ENCODE measurements at places on chromosomes 13 and 19.

GRCh38 chr13:98141509-98142379 is 1.1 kb upstream of the FARP1 start:
- no peak for DNase-seq

DNA sequence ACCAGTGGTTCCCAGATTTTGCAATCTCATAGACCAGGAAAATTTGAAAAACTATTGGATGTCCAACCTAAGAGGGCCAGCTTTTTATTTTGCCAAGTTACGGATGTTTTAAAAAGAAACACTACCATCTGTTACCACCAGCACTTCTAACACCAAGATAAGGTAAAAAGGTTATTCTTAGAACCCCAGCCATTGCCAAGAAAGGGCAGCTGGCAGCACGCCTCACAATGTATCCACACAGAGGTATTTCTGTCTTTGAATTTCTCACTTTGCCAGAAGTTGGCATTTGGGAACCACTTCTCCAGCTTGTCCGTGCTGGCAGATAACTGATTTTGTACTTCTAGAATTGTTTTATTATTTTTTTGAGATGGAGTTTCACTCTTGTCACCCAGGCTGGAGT is 28.7 kb downstream of the CAPN12 start:
- DNase-seq: no peak

- peak; percentile 16 for DNase-seq
Measured at GRCh38 chr13:110944121-110944967, 29.5 kb upstream of the ANKRD10 start.

GRCh38 chr19:35350591-35350990 is 2.9 kb downstream of the FFAR1 start:
- DNase-seq: no peak

DNA sequence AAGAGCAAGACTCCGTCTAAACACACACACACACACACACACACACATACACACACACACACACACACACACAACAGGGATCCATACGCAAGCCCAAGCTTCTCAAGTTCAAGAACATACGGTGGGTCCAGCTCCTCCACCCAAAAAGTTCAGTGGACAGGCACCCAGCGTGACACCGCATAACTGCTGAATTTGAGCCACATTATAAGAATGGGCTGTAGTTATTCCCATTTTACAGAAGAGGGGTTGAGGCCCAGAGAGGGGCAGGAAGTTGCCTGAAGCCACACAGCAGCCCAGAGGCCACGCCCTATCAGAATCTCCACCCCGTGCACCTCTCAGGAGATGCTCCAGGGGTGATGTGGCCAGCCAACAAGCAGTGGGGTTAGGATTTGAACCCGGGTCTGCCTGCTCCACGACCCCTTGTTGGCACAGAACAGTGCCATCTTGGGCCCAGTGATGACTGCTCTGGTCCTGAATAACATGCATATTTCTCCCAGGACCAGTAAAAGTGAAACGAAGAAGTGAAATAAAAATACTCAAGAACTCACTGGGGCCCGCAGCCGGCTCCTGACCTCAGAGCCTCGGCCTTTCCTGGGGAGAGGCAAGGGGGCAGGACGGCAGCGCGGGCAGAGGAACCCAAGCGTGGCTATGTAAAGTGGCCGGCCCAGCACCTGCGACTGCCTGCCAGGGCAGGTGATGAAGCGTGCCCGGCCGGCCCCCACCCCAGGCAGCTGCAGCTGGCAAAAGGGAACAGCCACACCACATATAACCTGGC is 61.9 kb downstream of the AP1M1 start:
- DNase-seq: peak; percentile 71

- no peak for DNase-seq
Measured at GRCh38 chr13:65868099-65868498, 1362.0 kb downstream of the PCDH9 start.

DNA sequence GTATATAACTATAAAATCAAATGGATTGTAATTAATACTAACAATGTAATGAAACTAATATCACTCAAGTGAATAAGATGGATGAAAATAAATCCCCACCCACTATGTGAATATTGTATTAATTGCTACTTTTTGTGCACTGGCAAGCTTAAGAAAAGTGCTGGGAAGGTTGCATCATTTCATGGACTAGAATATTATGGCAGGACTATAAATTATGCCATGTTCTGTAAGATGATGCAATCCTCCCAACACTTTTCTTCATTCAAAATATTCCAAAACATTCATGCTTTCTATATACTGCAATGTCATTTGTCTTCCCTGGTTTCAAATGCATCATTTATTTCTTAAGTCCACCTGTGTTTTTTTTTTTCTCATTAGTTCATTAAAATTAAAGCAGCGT is 457.6 kb upstream of the GPC6 start:
- DNase-seq: no peak

DNA sequence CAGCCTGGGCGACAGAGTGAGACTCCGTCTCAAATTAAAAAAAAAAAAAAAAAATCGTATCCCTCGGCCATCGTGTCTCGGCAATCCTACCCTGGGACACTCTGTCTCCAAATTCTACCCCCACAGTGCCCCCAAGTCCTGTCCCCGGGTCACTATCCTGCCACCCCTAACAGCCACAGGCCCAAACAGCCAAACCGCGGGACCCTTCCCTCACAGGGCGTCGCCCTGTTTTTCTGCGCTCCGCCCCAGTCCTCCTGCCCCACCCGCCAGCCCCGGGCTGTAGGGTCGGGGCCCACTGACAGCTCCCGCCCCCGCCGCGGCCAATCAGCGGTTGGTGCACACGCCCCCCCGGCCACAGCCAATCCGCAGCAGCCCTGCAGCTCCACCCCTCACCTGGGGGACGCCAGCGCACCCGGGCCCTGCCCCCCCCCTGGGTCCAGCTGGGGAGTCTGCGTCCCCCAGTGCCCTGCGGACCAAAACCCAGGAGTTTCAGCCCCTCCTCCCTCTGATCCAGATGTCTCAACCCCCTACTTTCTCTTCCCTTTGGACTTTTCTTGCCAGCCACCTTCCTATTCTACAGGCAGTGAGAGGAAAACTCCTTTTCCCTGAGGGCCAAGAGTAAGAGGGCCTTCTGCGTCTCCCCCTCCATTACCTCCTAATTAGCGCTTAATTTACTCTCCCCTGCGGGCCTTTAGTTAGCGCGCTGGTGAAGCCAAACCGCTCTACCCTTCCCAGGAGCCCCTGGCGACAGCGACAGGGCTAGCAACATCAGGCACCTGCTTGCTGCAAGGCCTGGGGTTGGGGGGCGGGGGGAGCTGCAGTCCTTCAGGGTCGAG is 1.5 kb upstream of the BCAT2 start:
- DNase-seq: peak; percentile 44

GRCh38 chr13:73857106-73857505 is 277.1 kb downstream of the KLF12 start:
- DNase-seq: no peak

DNA sequence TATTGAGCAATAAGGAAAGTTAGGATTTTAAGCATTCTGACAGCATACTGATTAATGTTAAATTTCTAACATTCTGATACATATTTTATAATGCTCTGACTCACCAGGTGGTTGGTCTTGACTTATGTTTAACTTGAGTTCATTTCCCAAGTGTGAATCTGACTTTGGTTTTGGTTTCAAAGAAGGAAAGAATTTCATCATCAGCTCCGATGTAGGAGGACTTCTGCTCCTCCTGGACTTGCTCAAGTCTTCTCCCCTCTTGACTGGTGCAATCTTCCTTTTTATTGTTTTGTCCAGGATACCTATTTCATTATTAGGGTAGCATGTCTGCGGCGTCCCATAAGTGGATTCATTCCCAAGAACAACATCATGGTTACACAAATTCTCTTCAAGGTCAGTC is 141.3 kb downstream of the RNF17 start:
- peak; percentile 82 for DNase-seq
